ENCODE measurements at places on chromosomes 1 and 21.
A peak's percentile ranks its signal among the peaks of the same experiment; 100 is the strongest.

GRCh38 chr1:156356875-156357534 lies 12.0 kb upstream of the RHBG start:
- DNase-seq = no peak

DNA sequence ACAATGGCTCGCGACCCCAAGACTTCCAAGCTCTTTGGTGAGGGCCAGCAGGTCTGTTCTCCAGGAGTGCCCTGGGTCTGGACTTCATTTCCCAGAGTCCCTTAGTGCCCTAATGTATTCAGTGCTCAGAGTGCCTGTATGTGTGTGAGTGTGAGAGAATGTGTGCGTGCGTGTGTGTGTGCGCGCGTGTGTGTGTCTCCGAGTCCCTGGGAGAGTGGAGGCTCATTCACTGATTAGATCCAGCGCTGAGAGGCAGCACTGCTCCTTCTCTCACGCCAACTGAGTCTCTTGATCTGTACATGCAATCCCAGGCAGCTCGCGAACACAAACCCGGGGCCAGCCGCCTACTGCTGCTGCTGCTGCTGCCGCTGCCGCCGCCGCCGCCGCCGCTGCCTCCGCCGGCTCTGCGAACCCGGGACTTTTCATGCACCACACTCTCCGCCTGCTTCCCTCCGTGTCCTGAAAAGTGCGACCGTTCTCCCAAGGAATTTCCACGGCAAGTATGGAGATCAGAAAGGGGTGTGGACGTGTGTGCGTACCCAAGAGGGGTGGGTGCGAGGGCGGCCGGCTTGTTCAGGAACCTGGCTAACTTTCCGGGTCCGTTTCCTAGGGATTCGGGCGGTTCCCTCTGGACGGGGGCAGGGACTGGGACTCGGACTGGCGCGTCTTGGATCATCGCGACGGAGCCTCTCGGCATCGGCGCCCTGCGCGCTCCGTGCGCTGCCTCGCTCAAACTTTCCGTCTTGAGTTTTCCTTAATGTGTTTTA lies at the start of gene RNF220:
Gene RNF220, plus strand, starts transcription at position 225 of the 767 bp plus-strand sequence.
- DNase-seq = peak; percentile 16

- peak; percentile 96 for DNase-seq
Measured at GRCh38 chr1:172532700-172533512, at the start of gene SUCO. SUCO (plus strand) TSS chr1:172533150; CDS start chr1:172533436, 286 bp downstream.

DNA sequence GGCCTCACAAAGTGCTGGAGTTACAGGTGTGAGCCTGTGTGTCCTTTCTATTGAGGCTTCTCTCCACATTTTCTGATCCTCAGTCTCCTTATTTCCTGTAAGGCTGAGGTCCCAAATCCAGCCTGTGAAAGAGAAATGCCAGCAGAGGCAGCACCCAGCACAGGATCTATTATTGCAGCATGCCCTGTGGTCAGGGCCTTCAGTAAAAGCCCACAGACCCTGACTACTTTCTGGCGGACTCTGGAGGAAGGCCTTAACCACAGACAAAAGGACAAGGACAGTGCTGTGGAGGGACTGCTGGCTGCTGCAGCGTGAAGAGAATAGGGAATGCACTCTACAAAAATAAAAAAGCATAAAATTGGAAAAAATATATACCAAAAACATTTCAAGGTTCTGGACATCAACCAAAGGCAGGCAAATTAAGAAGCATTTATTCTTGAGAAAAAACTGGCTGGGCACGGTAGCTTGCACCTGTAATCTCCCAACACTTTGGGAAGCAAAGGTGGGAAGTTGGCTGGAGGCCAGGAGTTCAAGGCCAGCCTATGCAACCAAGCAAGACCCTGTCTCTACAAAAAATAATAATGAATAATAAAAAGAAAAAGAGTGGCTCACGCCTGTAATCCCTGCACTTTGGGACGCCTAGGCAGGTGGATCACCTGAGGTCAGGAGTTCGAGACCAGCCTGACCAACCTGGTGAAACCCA lies 9.4 kb upstream of the PGD start:
- DNase-seq = no peak

All from AG04449 (cell line).